Activated naive CD4-positive, alpha-beta T cell (primary cell): ENCODE measurements at places on chromosomes 12 and 14.

GRCh38 chr14:34937876-34938275 lies 44.9 kb upstream of the SRP54 start:
- no peak for DNase-seq

- no peak for DNase-seq
Measured at GRCh38 chr14:90651271-90651804, 164.9 kb downstream of the TTC7B start.

- no peak for DNase-seq
Measured at GRCh38 chr12:108702595-108703320, 28.6 kb downstream of the CORO1C start.

DNA sequence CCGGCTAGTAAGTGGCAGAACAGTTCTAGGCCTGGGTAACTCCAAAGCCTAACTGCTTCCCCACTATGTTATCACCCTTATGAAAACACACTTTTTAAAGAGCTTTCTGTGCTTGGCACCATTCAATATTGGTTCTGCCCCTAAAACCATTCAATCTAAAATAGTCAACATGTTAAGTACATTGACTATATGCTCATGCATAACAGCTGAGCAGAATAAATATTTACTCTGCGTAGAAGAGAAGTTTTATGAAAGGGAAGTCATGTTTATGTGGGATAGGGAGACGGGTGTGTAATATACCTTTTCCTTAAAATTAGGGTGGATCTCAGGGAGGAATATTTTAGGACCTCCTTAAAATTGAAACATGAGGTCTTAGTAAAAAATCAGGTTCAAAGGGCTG lies 80.5 kb downstream of the SAMD4A start:
- no peak for DNase-seq

DNA sequence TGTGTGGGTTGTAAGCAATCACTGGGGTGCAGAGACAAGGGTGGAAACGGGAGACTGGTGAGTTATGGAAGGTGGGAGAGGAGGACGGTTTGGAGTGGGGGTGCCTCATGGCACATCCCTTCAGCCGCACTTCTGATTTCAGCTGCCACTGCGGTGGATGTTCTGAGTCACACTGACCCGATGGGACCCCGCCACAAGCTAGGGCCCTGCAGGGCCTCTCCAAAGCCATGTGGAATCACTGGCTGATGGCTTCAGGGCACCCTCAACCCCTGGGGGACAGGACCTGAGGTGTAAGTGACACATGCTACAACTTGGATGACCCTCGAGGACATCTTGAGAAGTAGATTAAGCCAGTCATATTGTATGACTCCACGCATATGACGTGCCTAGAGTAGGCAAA lies 53.7 kb downstream of the GPR68 start:
- no peak for DNase-seq

DNA sequence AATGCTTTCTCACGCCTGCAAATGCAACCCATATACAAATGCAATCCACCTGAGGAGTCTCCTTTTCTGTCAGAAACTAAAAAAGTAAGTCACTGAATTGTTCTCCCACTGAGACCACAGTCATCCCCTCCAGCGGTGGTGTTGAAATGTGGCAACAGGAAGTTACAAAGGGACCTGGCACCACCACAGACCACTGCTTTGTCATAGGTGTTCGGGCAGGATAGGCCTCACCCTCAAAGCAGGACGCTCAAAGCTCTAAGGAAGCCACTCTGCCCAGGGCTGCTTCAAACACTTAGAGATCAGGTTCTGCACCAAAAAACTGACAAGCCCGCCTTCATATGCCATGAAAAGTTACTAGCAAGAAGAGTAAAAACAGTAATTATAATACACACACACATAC lies 11.3 kb downstream of the PHLDA1 start:
- DNase-seq: peak; percentile 10

- DNase-seq: no peak
Measured at GRCh38 chr12:52086366-52086765, 6.9 kb downstream of the SMIM41 start.

- DNase-seq: no peak
Measured at GRCh38 chr14:23154964-23155587, 28.4 kb downstream of the SLC7A8 start.

DNA sequence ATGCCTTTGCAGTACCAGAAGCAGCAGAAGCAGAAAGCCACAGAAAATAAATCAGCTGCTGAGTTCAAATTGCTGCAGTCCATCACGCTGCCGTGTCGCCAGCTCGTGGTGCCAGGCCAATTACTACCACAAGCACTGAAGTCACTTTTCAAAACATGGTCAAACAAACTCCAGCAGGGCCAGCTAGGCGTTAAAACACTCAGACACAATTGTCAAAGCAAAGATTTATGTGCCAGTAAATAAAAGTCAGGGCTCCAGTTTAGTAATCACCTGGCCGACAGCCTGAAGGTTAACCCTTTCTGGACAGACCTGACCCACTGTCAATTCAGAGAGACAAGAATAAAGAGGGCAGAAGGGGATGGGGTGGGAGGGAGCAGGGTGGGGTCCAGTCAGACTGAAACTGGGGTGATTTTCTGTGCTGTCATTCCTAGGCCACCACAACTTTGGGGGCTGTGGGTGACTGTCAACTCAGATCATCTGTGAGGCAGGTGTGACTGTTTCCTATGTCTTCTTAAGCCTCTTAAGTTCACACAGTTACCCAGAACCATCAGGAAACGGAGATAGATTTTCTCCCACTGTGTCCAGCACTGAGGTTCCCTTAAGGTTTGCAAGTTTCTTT lies 109.8 kb upstream of the FUT8 start:
- no peak for DNase-seq

GRCh38 chr12:108241986-108242703 lies 97.0 kb downstream of the CMKLR1 start:
- no peak for DNase-seq

GRCh38 chr12:46356655-46357437 lies 15.7 kb downstream of the SLC38A2 start:
- DNase-seq: no peak

DNA sequence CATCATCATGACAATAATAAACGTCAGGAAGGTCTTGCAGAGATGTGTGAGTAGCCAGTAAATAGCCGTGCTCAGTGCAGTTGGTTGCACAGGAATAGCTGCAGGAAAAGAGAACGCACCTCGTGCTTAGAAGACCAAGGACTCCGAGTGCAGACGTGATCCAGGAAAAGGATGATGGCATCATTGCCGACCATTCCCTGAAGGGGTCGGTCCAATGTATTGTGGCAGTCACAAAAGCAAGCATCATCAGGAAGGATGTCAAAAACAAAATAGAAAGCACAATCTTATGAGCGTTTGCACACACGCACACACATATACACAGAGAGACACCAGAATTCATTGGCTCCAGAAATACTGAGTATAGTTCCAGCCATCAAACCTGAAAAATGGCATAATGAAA lies 12.8 kb downstream of the DUSP6 start:
- no peak for DNase-seq

DNA sequence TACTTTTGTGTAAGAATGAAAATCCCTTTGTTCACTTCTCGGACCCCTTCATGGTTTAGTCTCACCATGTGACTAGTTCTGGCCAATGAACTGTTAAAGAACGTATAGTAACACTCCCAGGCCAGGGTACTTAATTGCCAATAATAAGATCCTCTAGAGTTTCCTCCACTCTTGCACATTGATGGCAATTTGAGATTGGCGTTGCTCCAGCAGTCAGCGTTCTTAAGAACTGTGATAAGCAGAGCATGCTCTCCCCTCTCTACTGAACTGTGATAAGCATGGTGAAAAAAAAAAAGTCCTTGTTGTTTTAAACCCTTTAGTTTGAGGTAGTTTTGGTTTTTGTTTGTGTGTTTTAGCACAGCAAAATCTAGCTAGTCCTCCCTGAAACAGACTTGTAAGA lies 854.5 kb downstream of the SLC6A15 start:
- DNase-seq: no peak

DNA sequence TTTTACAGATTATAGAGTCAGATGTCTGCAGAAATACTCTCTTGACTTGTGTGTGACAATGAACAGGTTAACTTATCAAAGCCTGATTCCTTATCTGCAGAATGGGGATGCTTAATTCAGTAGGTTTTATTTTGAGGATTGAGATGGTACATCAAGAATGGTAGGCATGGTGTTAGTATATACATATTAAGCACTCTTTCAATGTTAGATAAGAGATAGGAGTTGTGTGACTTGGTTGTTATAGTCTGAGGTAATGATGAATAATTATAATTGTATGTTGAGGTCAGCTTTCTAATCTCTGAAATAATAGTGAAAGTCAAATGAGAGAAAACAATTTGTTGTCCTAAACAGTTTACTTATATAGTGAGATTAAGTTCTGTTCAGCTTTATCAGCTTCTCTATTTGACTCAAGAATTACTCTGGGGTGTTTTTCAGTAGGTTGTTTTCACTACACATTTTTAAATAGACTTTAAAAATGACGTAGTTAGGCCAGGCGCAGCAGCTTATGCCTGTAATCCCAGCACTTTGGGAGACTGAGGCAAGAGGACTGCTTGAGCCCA lies 11.9 kb downstream of the PALS1 start:
- no peak for DNase-seq

GRCh38 chr12:116600959-116601918 lies 42.1 kb downstream of the MAP1LC3B2 start:
- DNase-seq: no peak

GRCh38 chr12:80320121-80320678 lies 123.8 kb upstream of the PTPRQ start:
- no peak for DNase-seq

GRCh38 chr12:62983594-62983993 lies 48.6 kb upstream of the PPM1H start:
- DNase-seq: no peak

- no peak for DNase-seq
Measured at GRCh38 chr14:89911010-89911919, 43.3 kb downstream of the EFCAB11 start.

GRCh38 chr12:122987086-122987951 lies 6.8 kb downstream of the ARL6IP4 start:
- no peak for DNase-seq

GRCh38 chr14:93398491-93398890 lies 32.2 kb upstream of the UNC79 start:
- DNase-seq: no peak

- DNase-seq: no peak
Measured at GRCh38 chr12:97716356-97716755, 253.8 kb downstream of the RMST start.

DNA sequence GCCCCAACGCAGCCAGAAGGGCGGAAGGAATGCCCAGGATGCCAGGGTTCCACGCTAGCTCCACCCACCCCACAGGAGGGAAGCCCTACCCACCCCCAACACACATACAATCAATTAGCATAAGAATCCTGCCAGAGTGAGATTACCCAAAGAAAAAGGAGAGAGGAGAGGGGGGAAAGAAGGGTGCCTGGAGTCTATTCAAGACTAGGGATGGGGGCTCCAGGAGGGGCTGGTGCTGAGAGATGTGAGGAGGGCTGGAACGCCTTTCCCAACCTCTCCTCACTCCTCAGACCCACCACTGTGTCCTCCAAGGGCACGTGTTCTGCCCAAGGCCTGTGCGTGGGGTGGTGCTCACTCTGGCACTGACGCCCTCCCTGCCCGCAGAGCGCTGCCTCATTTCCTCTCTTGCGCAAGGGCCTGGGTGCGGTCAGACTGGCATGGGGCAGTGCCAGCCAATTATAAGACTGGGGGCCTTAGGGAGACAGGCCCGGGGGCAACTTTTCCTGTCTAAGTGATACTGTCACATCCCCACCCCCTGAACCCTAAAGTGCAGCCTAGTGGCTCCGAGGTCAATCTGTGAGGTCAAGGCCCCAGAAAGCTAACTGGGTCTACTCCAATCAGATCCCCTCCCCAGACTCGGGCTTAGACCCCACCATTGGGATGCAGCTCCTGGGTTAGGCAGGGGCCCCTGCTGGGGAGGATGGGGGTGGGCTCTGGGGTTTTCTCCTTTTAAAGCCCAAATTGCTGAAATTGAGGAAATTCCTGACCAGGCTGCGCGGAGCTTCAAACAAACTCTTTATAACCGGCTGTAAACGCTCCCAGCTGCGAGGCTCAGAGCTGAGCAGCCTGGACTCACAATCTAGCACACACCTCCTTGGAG lies 10.2 kb upstream of the ITGB7 start:
- no peak for DNase-seq

DNA sequence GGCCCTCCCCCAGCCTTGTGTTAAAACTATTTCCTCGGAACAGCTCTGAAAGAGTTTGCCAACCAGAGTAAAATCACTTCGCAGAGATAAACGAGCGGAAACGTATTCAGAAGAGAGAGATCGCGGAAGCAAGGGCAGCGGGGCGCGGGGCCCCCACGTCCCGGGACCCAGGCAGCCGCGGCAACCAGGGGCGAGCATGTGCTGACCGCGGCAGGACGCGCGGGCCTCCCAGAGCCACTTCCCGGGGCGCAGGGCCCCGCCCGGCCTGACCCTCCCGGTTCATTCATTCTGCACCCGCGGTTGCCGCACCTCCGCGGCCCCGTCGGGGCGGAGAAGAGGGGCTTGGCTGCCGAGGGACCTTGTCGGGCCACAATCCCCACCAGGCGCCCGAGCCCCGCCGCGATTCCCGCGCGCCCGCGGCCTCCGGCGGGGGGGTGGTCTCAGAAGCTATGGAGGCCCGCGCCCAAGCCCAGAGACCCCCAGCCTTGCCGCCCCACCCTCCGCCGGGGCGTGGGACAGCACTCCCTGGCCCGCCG lies 598 bp downstream of the UBE2N start:
- no peak for DNase-seq

GRCh38 chr12:119200601-119201000 lies 21.9 kb downstream of the HSPB8 start:
- no peak for DNase-seq

DNA sequence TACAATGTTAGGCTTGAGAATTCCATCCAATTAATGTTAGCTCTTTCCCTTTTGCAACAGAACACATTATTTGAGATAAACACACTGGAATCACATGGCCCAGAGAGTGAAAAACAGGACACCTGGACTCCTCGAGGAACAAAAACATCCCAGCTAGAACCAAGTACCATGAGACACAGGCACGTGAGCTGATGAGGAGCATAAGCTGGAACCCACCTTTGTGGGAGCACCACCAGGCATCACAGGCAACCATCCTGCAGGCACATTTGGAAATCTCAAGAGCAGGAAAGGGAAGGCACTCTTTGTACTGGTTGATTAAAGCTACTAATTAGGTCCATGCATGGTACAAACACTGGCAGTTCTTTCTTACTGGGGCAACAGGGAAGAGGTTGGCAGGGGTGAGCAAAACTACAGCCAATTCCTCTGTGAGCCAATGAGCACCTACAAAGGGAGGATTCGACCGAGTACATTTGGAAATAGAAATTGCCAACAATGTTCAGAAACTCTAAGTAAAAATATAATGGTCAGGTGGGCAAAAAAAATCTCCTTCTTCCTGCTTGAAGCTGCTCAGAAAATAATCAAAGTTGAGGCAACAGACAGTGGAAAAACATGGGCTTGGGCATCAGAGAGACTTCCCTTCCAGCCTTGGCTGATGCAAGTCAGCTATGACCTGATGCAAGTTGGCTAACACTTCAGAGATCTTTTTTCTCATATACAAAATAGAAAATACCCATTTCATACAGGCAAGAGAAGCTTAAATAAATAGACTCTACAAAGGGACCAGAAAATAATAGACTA lies 216.7 kb downstream of the NUAK1 start:
- no peak for DNase-seq

- DNase-seq: no peak
Measured at GRCh38 chr14:105207460-105207901, 26.4 kb upstream of the NUDT14 start.
